Fibroblast of lung (primary cell): ENCODE measurements at places on chromosomes 13 and 19. TPM values are rescaled to one million over a fixed set of nuclear protein-coding genes. Genes with fewer than 3 reads are reported as not detected.

GRCh38 chr13:21079221-21079620, 17.8 kb upstream of the LATS2 start:
- no peak for DNase-seq

GRCh38 chr13:45441633-45442032, 23.1 kb upstream of the COG3 start:
- DNase-seq, result peak; percentile 29

- peak; percentile 71 for DNase-seq
Measured at GRCh38 chr19:15297416-15298224, 34.7 kb downstream of the BRD4 start.

GPR12 gene
- not detected in 2 replicates for total RNA-seq

- DNase-seq, result no peak
Measured at GRCh38 chr19:38850976-38851621, 1.3 kb upstream of the HNRNPL start.

DNA sequence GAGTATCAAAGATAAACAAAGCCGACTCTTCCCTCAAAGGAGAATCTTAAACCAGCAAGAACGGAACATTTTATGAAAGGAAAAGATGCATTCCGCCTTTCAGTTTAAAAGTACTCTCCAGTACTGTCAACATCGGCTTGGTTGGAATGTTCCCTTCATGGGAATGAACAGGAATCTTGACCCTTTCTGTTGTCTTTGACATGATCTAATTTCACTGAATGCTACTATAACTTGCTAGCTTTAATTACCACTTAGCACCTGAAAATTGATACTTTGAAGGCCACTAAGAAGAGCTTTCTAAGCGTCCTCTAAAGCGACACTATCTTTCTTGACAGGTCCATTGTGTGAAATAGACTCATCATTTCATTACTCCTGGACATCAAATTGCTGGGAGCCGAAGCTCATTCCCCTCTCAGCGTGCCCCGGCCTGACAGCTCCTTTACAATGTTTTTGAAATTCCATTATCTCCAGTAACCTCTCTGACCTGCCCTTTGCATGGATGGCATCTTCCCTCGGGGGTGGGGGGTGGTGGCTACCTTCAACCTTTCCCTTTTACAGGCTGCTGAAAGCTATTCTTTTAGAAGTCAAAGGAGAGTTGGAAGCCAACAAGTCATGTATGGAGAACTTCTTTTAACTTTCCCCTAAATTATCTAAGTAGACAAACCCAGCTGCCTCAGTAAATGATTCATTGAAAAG, 67.9 kb downstream of the EFNB2 start:
- DNase-seq, result no peak

GRCh38 chr19:42288881-42289555, 12.9 kb upstream of the PRR19 start:
- no peak for DNase-seq
